ENCODE measurements at places on chromosomes 2 and 18.

DNA sequence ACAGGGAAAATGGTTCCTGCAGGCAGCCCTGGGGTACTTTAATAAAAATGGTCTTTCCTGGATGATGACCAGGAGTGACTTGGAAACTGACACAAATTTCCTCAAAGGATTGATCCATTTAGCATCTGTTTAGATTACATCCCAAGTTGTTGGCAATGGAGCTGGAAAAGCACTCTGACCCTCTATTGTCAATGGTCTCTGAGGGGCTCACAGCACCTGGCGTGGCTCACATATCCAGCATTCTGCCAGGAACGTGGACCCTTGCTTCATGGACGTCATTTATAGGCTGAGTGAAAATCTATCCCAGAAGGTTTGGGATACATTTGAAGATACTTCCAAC lies 43.8 kb downstream of the SERTAD2 start:
- DNase-seq, result no peak

DNA sequence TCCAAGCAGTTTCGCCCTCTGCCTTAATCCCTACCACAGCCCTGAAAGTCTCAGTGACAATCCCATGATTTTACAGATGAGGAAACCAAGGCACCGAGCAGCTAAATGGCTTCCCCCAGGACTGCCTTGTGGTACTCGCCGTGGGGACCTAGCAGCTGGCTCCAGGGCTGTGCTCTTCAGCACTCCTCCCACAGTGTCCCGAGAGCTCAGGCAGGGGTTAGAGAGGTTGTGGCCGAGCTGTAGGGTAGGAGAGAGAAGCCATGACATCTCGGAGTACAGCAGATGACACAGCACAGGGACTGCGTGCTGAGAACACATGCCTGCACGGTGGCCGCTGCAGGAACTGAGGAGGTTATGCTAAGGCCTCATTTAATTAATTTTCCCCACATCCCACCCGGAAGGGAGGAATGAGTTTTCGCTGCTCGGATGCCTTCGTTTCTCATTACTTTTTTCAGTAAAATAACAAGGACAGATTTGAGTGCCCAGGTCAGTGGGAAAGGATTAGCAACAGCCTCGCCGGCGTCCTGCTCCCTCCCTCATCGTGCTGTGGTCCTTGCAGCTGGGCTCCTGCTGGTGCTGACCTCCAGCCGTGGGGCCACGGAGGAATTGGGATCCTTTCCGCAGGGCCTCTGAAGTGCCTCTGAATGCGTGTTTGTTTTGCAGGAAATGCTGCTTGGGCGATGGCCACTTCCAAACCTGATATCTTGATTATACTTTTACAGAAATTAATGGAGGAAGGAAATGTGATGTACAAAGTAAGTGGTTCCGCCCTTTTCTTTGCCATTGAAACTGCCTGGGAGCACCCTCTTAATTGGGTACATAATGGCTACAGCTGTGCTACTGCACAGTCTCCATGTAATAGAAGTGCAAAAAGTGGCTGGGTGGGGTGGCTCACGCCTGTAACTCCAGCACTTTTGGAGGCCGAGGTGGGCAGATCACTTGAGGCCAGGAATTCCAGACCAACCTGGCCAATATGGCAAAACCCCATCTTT lies 61.2 kb downstream of the WDSUB1 start:
- DNase-seq, result no peak

- no peak for DNase-seq
These were observed 440.1 kb downstream of the MTX2 start for GRCh38 chr2:176709149-176709951.

DNA sequence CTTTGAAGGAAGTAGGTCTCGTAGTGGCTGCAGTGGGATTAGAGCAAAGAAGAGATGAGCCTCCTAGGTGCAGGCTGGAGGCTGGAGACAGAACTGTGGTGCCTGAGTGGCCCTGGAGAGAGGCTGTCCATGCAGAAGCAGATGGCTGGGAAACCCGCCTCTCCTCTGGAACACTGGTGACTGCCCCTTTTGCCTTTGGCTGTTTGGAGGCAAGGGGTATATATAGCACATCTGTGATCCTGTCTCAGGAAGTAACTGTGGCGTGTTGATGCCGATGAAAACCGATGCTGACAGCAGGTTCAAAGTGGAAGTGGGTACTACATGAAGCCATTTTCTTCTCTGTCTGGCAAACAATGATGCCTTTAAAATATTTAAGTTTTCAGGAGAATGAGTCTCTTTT lies 43.5 kb downstream of the SLC9A2 start:
- DNase-seq, result no peak

DNA sequence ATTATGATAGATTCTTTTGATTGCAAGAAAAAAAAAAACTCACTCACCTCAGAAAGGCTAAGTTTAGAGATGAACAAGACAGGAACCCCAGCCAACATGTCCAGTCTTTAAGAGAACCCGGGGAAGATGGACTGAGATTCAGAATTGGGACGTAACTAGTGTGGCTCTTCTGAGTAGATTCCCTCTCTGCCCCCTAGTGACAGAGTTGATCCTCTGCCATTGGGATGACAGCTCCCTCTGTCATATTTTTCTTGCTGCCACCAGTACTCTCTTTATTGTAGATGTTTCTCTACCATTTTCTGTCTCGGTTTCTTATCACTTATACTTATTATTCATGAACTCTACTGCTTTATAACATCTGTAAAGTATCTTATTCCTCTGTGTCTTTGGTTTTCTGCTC lies 77.7 kb downstream of the GULP1 start:
- DNase-seq, result no peak

DNA sequence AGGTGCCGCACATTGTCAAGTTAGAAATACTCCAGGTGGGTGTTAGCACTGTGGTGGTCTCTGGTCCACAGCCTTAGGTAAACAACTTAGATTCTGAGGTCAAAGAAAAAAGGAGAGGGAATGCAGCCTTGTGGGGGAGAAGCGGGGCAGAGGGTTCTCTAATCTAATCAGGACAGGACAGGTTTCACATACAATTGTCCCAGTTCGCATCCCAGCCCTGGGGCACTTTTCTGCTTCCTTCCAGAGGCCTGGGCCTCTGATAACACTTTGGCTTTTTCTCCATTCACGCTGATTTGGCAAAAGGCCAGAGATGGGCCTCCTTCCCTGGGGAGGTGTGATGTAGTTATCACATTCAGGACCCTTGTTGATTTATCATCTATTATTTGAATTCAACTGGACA lies 32.5 kb downstream of the SLC1A4 start:
- no peak for DNase-seq

DNA sequence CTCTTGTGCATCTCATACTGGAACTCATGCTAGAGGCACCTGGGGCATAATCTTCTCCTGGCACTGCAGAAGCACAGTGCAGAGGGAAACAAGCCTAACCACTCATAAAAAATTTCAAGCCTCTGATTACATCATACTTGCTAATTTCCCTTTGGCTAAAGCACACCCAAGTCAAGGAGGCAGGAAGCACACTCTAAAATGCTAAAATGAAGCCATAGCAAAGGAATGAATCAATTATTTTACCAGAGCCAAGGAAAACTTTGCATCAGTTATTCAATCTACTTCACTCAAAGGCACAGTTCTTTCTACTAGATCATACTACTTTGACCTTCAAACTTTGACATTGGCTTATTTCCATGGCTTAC lies 79.6 kb upstream of the SPOPL start:
- DNase-seq, result no peak
